ENCODE measurements at places on chromosomes 11 and 22.

GRCh38 chr11:19164230-19164855, 37.4 kb downstream of the CSRP3 start:
- DNase-seq: no peak

DNA sequence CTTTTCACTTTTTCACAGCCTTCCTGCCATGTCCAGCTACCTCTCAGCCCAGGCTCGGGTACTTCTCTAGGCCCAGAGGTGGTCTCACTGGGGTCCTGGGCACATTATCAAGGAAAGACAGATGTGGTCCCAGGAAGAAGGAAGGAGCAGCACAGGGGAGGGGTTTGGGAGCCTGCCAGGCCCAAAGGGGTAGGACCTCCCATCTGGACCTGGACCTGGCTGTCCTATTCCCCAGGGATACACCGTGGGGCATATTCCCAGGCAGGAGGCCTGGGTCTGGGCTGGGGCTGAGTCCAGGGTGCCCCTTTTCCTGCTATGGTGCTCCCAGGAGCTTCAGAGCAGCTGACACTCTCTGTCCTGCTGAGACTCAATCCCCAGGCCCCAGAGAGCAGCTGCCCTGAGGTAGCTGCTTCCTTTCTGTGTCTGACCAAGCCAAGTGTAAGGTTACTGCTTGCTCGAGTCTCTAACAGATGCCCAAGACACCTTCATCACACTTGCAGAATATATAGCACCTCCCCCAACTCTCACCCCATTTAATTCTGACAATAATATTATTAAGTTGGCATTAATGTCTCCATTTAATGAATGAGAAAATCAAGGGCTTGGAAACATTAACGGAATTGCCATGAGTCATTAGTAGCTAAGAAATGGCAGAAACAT, 232.0 kb downstream of the BUD13 start:
- DNase-seq: no peak

DNA sequence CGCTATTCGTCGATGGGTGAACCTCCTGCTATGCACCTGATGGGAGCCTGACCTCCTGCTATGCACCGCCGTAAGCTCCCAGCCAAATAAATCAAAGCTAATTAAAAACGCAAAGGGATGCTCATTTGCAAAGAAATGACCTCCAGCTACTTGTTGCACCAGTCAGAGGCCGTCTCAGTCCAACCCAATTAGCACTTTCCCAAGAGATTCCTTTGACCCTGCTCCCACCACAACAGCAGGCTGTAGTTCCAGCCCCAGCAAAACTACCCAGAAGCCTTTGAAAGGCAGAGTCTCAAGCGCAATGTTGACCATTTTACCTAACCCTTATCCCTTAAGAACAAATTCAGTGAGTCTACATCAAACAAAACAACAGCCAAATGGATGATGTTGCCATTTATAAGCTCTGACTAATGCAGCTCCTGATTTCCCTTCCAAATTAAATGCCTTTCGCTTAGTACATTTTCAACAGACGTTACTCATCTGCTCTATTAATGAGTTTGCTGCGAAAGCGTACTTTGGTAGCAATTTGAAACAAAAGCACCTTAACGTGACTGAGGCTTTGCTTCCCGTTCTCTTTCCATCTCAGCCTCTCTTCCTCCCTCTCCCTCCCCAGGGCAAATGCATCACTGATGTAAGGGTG, 17.2 kb upstream of the BSX start:
- no peak for DNase-seq

DNA sequence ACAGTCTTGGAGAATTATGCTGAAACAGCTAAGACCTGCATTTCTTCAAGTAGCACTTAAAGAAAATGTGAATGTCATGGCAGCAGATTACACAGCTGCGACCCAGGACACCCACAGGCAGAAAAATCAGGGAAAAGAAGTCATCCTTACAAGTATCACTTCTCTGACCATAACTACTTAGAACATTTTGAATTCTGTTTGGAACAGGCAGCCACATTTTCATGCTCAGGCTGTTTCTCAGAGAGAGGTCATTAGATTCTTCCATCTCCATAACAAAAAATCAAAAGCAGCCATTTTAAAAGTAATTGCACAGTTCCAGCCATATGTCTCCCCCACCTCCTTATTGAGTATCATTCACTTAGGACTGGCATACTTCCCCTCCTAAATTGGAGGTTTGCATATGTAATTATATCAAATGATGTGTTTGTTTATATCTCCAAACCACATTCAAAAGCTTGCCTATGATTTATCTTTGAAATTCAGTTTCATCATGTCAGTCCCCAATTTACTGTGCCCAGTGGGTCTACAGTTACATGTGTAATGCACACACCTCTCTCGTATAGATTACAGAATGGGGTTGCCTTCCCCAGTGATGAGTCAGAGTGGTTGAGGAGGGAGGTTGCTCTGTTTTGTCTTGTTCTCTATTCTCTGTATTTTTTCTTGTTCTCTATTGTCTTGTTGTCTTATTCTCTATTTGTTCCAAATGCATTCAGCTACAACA, 276.5 kb upstream of the MTNR1B start:
- DNase-seq: no peak

DNA sequence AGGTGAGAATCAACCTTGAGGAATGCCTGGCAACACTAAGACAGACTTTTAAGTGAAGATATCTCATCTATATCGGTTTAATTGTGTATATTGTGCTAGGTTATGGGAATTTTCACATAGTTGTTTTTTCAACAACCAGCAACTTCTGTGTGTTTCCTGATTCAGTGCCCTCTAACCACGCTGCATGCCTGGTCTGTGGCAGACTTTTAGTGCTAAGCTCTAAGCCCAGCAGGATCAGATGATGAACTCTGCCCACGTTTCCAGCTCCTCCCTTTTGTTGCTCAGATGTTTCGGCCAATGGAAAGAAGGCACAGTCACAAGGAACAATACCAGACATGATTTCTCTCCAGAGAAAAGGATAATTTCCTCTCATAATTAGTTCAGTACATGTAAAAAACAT, 1.4 kb upstream of the VWA5A start:
- DNase-seq: no peak

DNA sequence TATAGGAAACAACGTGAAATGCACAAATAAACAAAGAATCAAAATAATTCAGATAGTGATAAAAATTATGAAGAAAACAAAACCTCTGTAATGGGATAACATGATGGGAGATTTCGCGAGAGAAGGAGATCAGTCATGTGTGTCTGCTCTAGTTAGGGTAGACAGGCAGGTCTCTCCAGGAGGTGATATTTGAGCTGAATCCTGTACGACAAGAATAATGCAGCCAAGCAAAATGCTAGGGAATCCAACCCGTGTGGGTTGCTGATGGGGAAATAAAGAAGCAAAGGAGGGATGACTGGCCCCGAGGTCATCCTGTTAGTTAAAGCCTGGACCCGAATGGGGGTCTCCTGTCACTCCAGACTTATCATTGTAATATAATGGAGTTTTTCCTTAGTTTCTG, 16.0 kb downstream of the MAML2 start:
- DNase-seq: no peak

DNA sequence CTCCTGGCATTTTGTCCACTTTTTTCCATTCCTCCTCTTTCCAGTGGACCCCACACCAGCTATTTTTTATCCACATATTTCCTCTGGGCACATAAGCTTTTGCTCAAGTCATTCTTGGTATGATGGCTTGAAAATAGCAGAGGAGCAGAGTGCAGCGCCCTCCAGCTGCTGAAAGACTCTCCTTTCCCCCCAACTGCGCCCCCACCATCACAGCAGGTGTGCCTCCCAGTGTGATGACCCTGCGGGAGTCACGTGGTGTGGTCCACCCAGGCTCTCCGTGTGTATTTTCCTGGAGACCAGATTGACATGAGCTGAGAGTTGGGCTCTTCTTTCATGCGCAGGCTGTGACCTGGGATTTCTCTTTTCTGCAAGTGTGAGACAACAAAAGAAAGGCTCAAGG, 1241.6 kb downstream of the TBC1D22A start:
- no peak for DNase-seq

DNA sequence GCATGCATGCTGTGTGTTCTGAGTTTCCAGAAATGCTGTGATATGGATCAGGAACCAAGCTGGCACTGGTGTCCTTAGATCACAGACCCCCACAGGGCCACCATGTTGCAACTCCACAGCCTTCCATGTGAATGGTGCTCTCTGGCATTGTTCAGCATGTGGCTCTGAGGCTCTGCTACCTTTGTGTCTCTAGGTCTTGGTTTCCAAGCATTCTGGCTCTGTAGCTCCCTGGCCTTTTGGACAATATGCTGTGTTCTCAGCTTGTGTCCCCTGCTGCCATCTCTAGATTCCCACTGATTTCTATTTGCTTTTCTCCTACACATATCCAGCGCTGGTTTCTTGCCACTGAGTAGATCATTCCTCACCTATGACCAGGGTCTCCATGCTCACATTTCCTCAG, 3.9 kb downstream of the SPTBN2 start:
- no peak for DNase-seq

DNA sequence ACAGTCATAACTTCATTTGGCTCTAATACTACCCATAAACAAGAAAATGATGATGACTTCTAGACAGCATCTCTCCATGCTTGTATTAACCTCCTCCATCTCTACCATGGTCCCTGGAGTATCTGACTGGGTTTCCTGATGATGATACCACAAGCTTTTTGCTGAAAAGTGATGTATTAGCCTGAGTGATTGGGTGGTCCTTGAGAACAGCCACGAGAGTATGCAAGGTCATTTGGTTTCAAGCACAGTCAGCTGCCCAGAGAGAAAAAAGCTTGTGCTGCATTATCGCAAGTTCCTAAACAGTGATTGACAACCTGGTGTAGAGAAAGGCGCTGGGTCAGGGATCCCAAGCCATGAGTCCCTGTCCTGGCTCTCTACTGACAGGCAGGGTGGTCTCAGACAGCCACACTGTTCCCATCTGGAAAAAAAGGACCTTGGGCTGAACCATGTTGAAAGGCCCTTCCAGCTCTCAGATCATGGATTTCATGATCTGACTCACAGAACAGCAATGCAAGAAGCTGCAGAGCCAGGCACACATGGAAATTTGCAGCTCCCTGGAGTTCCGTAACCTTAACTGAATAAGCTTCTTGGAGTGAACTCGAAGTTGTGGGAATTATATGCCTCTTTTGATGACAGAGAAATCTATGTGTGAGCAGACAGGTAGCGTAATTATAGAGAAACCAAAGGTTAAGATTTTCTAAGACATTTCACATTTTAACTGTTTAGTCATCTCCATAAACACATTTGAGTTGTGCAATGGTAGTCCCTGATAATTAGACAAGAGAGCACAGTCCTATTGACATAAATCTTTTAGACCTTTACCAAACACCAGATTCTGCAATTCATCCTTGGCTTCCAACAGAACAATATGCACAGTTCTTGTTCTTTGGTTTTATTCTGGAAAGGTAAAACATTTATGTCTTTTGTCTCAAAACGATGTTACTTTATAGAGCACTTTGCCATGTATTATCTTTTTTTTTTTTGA, 54.1 kb upstream of the UBASH3B start:
- DNase-seq: no peak

DNA sequence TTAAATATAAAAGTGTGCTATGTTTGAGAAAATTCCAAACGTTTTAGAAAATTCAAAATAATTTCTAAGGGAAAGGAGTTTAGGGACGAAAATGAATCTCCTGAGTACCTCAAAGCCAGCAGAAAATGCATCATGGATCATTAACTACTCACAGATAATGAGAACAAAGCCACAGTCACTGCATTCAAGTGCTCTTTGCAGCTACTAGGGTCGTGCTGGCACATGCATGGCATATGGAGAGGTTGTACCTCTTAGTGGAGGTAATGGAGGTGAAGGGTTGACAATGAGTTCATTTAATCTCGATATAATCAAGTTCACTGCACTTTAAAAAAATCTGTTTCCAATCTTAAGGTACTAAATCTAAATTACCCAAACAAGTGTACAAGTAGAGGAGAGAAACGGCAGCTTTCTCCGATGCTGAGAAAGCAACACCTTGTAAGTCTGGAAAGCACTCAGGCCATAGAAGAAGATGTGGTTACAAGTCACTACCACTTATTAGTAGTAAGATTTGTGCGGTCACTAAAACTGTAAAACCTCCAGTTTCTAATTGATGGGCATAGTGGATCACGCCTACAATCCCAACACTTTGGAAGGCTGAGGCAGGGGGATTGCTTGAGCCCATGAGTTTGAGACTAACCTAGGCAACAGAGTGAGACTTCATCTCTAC, 261.1 kb upstream of the ANO3 start:
- no peak for DNase-seq

DNA sequence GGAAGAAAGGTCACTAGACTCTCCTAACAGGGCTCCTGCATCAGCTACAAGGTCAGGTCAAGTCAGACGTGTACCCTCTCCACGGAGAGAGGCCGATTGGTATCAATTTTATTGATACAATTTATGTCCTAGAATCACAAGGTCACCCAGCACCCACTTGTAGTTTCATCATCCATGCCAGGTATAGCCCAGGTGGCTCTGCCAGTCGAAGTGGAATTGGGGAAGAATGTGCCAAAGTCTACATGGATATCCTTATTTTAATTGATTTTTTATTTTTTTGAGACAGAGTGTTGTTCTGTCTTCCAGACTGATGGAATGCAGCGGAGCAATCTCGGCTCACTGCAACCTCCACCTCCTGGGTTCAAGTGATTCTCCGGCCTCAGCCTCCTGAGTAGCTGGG, 334.1 kb downstream of the SHANK2 start:
- DNase-seq: no peak

DNA sequence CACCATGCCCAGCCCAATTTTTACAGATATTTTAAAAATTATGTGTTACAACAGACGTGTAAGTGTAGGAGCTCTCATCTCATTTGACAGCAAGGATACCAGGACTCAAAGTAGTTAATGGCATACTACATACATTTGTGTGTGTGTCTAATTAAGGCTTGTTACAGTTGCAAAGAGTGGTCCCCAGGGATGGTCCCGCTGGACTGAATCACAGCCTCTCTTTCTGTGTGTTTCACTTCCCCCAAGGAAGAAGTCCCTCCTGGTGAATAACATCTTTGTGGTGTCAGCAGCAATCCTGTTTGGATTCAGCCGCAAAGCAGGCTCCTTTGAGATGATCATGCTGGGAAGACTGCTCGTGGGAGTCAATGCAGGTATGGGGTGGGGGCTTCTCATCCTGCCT, 17.2 kb downstream of the SLC2A11 start:
- DNase-seq: no peak

DNA sequence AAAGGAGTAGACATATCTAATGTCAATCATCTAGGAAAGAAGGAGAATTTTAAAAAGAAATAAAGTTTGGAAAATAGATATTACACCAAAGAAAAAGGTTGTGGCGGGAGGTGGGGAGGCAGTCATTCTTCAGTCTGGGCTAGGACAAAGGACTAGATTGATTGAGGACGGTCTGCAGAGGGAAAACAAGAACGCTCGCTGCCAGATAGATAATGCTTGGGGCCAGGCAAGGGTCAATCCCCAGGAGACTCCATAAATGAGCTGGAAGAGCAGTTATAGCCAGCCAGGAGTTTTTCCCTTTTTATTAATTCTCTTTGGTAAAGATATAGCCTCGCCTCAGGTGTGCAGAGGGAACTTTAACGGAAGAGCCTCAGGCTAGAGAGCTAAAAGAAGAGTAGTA, 6.3 kb downstream of the TRPC6 start:
- no peak for DNase-seq
